ENCODE measurements at places on chromosomes 1 and 21.

- no peak for DNase-seq
Measured at GRCh38 chr1:191977874-191978506, 180.3 kb upstream of the RGS18 start.

DNA sequence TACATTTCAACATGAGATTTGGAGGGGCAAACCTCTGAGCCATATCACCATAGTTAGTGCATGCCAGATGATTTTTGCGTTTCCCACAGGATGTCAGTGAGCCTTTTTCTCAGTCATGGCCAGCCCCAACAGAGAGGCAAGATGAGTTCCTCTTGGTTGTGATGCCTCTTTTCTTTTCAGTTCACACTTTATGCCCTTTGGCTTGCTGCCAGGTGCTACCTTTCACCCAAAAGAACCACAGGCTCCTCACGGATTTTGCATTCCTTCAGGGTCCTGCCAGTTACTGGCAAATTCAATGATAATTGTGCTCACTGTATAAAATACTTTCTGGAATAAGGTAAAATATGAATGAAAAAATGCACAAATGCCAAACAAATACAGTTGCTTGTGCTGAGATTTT, 411.3 kb downstream of the KIF26B start:
- DNase-seq: no peak

DNA sequence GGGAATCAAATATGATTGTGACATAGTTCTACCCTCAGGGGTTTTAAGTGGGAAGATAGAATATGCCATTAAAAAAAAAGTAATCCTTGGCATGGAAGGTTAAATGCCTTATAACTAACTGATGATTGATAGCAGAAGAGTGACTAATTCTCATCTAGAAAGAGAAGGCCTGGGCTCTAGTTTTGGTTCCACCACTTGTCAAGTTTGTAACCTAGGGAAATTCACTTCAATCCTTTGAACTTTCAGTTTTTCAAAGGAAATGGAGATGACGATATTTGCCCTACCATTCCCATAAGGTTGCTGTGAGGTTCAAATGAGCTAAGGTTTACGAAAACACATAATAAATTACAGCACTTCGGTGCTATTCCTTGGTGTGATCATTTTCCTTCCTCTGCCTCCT, 88.5 kb downstream of the GPR88 start:
- DNase-seq: no peak

- DNase-seq: no peak
Measured at GRCh38 chr21:24096651-24097050, 1510.6 kb downstream of the MRPL39 start.

Data from activated effector memory CD4-positive, alpha-beta T cell treated with Interleukin-2 at 50 U/mL for 16 hours (primary cell).